ENCODE measurements at places on chromosomes 6 and 20. TPM values are rescaled to one million over a fixed set of nuclear protein-coding genes. Genes with fewer than 3 reads are reported as not detected.

DNA sequence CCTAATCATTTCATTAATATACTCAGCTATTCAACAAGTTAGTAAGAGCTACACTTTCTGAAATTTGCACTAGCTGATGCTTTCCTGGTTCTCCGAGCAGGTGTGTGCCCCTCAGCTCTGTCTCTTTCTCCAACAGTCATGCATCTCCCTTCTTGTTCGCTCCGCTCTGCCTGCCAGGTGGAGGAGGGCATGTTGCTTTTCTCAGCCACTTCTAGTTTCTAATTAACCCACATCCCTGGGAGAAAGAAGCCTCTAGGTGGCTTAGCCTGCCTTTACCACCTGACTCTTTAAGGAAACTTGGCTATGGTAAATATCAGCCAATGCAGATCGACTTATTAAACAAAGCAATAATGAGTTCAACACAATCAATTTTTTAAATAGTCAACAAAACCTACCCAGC lies 34.2 kb downstream of the LRFN2 start:
- no peak for DNase-seq

DNA sequence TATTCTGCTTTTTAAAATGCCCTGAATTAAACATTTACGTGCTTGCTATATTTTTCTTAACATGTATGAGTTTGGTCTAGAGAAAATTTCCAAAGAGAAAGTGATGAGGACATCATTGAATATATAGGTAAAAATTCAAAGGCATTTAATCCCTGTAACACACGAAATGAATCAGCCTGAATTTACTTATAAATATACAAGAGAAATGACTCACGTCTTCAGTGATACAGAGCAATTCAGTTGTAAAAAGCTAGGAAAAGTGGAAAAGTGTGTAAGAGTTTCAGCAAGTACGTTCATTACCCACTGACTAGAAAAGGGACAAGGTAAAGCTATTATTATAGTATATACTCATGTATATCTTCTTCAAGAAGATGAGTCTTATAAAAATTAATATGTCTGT lies 124.8 kb downstream of the HIVEP1 start:
- DNase-seq: no peak

The ANGPT4 gene
- total RNA-seq: 18.4 TPM

The BHLHE23 gene
- not detected for total RNA-seq

The OR2J3 gene
- not detected for total RNA-seq

- no peak for DNase-seq
Observed at GRCh38 chr6:166635013-166635970, 8.2 kb upstream of the RPS6KA2 start.

The RXRB gene
- total RNA-seq: 27.5 TPM

The ZNF391 gene
- total RNA-seq: 2.1 TPM

DNA sequence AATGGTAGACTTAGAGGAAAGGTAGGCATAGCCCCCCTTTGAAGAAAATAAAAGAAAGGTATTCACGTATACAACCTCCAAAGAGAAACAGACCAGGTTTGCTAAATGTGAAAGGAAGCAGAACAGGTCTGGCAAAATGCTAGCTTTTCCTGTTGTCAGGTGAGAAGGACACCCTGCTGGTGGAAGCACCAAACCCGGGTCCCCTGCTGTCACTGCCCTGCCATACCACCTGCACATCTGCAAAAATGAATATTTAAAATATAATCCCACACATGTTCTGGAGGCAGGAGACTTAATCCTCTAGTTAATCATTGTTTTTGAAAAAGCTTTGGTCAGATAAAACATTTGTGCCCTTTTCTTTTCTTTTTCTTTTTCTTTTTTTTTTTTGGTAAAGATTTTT lies 48.9 kb upstream of the OLIG3 start:
- DNase-seq: no peak

DNA sequence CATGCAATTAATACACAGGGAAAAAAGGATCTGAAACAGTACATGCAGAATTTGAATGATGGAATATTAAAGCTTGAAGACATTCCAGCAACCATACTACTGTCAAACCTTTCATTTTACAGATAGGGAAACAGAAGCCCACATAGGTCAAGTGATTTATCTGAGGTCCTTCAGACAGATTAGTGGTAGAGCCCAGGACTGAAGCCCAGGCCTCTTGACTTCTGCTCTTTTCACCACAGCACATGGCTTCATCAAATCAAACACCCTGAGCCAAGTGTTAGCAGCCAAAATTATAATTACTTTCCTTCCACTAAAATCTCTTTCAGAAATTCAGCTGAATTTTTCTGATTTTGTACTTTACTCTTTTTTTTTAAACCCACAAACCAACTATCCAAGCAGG lies 435.6 kb upstream of the RUNX2 start:
- no peak for DNase-seq

- peak; percentile 91 for DNase-seq
Observed at GRCh38 chr20:17875106-17875980, 93.3 kb downstream of the SNX5 start.

DNA sequence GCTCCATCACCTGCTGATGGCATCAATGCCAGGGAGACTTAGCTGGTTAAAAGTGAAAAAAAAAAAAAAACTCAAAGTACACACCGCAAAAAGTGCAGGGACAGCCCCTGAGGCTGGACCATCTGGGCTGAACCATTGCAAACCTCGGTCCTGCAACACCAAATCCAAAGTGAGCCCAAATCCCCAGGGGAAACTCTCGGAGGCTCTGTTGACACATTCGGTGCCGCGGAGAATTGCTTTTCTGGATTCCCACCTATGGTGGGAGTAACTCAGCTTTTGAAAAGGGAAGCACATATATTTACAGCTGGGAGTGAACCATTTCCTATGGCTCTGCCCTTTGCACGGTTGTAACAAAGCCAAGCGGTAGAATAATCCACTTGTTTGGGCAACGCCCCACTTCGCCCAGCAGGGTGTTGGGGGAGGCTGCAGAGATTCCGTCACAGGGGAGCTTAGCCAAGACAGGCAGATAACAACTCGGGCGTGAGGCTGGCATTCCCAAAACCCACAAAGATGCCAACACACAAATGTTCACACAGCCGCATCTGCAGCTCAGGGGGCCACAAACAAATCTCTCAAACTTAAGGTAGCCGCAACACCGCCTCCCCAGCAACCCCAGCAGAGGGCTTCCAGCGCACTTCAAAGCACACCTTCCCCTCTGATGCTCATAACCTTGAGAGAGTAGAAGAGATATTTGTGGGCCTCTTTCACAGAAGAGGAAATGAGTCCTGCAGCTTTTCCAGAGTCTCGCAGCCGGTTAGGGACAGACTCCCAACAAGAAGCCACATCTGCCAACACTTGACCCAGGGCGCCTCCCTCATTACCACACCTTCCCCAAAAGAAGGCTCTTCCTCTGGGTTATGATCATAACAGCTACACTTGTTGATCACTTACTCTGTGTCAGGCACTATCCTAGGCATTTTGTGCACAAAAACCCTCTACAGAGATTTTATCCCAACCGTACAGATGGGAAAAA lies 11.4 kb downstream of the ZC3H12D start:
- DNase-seq: no peak

DNA sequence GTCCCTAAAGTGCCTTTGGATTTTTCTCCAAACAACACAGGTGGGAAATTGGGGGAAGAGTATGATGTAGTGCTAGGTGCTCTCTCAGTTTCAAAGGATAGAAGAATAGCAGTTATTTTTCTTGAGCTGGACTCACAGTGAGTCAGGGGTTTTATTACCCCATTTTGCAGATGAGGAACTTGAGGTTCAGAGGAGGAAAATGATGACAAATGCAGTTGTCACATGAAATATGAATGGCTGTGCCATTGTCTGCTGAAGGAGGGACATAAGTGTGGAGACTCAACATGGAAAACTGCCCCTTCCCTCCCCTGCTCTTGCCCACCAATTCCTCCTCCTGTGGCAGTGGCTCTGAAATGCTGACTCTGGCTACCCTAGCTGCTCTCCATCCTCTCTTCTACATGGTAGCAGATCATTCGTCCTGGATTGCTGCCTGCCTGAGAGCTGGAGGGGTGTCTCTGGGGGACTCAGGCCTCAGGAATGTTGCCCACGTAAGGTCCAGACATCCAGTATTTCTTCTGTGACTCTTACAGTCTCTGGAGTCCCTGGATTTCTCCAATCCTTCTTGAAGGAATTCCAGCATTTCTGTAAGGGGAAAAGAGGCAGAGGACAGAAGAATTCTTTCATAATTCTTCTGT lies 37.6 kb upstream of the EPB41L1 start:
- DNase-seq: no peak

The PI16 gene
- total RNA-seq: 5.2 TPM

The DZANK1 gene
- total RNA-seq: 14.8 TPM

The BPIFA1 gene
- not detected for total RNA-seq
